Epithelial cell of alveolus of lung (primary cell): ENCODE measurements at places on chromosomes 2 and 18. TPM values are rescaled to one million over a fixed set of nuclear protein-coding genes. Genes with fewer than 3 reads are reported as not detected.

Gene MLPH
- 9.6 and 47.4 TPM in 2 replicates for total RNA-seq

Gene SPIRE1
- total RNA-seq = 14.9 TPM in 2 replicates

Gene POTEF
- total RNA-seq = not detected in 2 replicates

Gene KCTD1
- total RNA-seq = 14.4 and 20.3 TPM in 2 replicates

Gene COBLL1
- 0.56 and 4.3 TPM in 2 replicates for total RNA-seq

Gene CDH20
- total RNA-seq = 0.13 TPM in 1 of 2 replicates, not detected in the other

Gene DARS1
- 83.9 and 85.4 TPM in 2 replicates for total RNA-seq
